Activated CD8-positive, alpha-beta memory T cell treated with anti-CD3 and anti-CD28 coated beads, Interleukin-2, amount 10 ng/mL, durations not matched to agents 7 days and 5 days (primary cell): ENCODE measurements at places on chromosomes 13 and 19.

GRCh38 chr13:91576590-91576989 lies 178.2 kb downstream of the GPC5 start:
- DNase-seq = no peak
- H3K27ac ChIP-seq = no peak overlapping the region
- H3K36me3 ChIP-seq = no peaks in the 10 kb centered on the region
- no peaks in the 10 kb centered on the region for H3K27me3 ChIP-seq
- no peaks in the 10 kb centered on the region for H3K4me1 ChIP-seq
- H3K4me3 ChIP-seq = no peak overlapping the region

- H3K4me3 ChIP-seq = peak overlapping the region; percentile 5
- DNase-seq = peak; percentile 80
- peaks cover 53% of the 10 kb centered on the region for H3K36me3 ChIP-seq
- peaks cover 34% of the 10 kb centered on the region for H3K4me1 ChIP-seq
- peak overlapping the region; percentile 61 for H3K27ac ChIP-seq
- H3K27me3 ChIP-seq = no peaks in the 10 kb centered on the region
These were observed 36.2 kb upstream of the GARRE1 start for GRCh38 chr19:34217952-34218817.

DNA sequence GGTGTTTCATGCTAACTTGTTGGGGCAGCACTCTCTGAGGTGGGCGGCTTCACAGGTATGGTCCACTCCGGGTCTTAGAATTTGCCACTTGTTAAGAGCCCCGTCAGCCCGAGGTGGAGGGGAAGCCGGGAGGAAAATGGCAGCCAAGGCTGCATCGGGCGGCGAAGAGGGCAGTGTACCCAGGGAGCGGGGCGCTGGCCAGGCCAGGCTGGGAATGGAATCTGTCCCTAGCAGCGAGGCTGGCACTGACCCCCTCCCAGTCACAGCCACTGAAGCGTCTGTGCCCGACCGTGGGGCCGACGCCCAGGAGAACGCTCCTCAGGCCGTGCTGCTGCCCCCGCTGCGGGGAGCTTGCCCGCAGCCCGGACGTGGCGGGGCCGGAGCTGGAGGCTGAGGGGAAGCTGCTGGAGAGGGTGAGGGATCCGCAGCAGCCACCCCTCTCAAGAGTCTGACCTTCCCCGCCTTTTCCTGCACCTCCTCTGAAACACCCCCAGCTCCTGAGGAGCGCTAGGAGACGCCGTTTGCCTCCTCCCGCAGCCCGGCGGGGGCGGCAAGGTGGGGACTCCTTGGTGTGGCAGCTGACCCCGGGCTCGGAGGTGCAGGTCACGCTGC lies 313.8 kb upstream of the SPRY2 start:
- no peaks in the 10 kb centered on the region for H3K27me3 ChIP-seq
- H3K27ac ChIP-seq = no peak overlapping the region
- DNase-seq = no peak
- H3K4me1 ChIP-seq = no peaks in the 10 kb centered on the region
- no peaks in the 10 kb centered on the region for H3K36me3 ChIP-seq
- H3K4me3 ChIP-seq = no peak overlapping the region

DNA sequence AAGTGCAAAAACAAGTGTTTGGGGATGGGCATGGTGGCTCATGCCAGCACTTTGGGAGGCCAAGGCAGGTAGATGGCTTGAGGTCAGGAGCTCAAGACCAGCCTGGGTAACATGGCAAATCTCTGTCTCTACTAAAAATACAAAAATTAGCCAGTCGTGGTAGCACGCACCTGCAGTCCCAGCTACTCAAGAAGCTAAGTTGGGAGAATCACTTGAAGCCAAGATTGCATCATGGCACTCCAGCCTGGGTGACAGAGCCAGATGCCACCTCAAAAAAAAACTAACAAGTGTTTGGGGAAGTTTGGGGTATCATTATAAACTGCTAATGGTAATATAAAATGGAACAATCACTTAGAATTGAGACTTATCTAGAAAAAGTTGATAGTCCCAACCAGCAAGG lies 24.6 kb downstream of the XPO4 start:
- H3K27ac ChIP-seq = no peak overlapping the region
- H3K4me1 ChIP-seq = peaks cover 16% of the 10 kb centered on the region
- peaks cover 22% of the 10 kb centered on the region for H3K36me3 ChIP-seq
- DNase-seq = no peak
- H3K27me3 ChIP-seq = no peaks in the 10 kb centered on the region
- H3K4me3 ChIP-seq = no peak overlapping the region

GRCh38 chr19:3660493-3661219 lies 34.1 kb upstream of the CACTIN start:
- no peak for DNase-seq
- no peaks in the 10 kb centered on the region for H3K27me3 ChIP-seq
- H3K4me1 ChIP-seq = no peaks in the 10 kb centered on the region
- H3K27ac ChIP-seq = no peak overlapping the region
- H3K36me3 ChIP-seq = peaks cover 5% of the 10 kb centered on the region

DNA sequence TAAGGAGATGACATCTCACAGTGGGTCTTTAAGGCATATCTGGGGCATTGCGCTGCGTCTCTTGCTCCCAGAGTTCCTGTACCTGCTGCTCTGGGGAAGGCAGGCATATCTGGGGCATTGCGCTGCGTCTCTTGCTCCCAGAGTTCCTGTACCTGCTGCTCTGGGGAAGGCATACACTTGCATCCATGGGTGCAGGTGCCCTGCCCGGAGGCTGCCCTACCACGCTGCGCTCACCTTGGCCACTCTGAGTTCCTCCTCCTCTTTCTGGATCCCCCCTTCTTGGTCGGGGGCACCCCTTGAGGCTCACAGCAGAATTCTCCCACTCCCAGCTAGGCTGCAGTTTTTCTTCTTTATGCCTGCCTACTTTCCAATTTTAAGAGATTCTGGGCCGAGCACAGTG lies 60.9 kb upstream of the TMTC4 start:
- no peaks in the 10 kb centered on the region for H3K36me3 ChIP-seq
- H3K4me3 ChIP-seq = no peak overlapping the region

- peaks cover 9% of the 10 kb centered on the region for H3K4me1 ChIP-seq
- no peak overlapping the region for H3K4me3 ChIP-seq
- DNase-seq = no peak
- H3K36me3 ChIP-seq = no peaks in the 10 kb centered on the region
- H3K27ac ChIP-seq = no peak overlapping the region
These were observed 24.6 kb downstream of the TPT1 start for GRCh38 chr13:45316338-45316737.

- H3K36me3 ChIP-seq = no peaks in the 10 kb centered on the region
- DNase-seq = no peak
- peaks cover 26% of the 10 kb centered on the region for H3K27me3 ChIP-seq
- no peak overlapping the region for H3K27ac ChIP-seq
These were observed 5.3 kb upstream of the MAB21L1 start for GRCh38 chr13:35481777-35482176.

DNA sequence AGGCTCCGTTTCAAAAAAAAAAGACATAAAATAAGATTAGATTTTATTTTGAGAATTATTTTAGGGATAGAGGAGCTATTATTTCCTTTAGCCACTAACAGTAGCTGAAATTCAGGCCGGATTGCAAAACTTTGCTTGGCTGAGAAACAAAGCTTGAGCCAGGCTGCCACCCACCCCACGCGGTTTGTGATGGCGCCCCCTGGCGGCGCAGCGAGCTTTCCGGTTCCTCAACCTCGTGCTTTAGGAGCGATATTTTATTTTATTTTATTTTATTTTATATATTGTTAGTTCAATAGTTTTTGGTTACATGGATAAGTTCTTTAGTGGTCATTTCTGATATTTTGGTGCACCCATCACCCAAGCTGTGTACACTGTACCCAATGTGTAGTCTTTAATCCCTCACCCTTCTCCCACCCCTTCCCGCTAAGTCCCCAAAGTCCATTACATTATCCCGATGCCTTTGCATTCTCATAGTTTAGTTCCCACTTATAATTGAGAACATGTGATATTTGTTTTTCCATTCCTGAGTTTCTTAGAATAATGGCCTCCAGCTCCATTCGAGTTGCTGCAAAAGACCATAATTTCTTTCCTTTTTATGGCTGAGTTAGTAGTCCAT lies 19.8 kb upstream of the CEACAM4 start:
- H3K4me1 ChIP-seq = no peaks in the 10 kb centered on the region
- peaks cover 38% of the 10 kb centered on the region for H3K27me3 ChIP-seq
- H3K4me3 ChIP-seq = no peak overlapping the region
- no peaks in the 10 kb centered on the region for H3K36me3 ChIP-seq
- H3K27ac ChIP-seq = no peak overlapping the region

DNA sequence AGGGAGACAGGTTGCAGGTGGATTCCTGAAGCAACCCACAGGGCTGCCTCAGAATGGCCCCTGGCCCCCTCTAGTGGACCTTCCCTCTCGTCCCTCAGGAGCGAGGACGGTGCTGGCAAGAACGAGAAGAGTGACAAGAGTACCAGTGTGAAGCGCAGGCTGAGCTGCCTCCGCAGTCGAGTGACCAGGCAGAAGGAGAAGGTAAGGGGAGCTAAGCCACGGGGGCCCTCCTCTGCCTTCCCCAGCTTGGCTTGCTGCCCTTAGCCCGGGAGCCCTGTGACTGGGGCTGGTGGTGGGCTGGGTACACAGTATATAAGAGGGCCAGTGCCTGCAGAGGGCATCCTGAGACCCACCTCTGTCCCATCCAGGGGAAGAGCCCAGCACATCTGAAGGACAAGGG lies 34.0 kb downstream of the ARHGEF18 start:
- no peak for DNase-seq
- H3K27me3 ChIP-seq = no peaks in the 10 kb centered on the region
- no peak overlapping the region for H3K27ac ChIP-seq
- peaks cover 7% of the 10 kb centered on the region for H3K36me3 ChIP-seq

GRCh38 chr19:4976401-4977298 lies 7.7 kb downstream of the KDM4B start:
- no peak overlapping the region for H3K27ac ChIP-seq
- H3K36me3 ChIP-seq = no peaks in the 10 kb centered on the region
- H3K4me3 ChIP-seq = no peak overlapping the region
- DNase-seq = no peak
- H3K4me1 ChIP-seq = peaks cover 15% of the 10 kb centered on the region
- H3K27me3 ChIP-seq = no peaks in the 10 kb centered on the region

DNA sequence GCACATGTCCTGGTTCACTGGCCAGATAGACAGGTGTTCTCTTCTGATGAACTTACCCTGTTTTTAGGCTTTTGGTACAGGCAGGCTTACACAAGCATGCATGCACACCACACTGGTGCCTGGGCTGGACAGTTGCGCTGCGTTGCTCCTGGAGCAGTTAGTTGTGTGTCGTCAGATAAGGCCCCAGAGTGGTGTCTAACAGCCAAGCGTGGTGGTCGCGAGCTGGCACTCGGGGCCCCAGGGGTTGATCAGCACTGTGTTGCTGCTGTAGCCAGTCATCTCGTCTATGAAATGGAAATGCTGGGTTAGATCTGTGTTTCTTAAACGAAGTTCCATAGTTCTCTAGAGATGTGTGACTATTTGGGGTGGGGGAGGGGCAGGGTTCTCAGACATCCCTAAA lies 24.6 kb upstream of the TEX29 start:
- H3K4me1 ChIP-seq = peaks cover 24% of the 10 kb centered on the region
- no peak for DNase-seq
- H3K27ac ChIP-seq = no peak overlapping the region
- peaks cover 31% of the 10 kb centered on the region for H3K36me3 ChIP-seq
- no peaks in the 10 kb centered on the region for H3K27me3 ChIP-seq

DNA sequence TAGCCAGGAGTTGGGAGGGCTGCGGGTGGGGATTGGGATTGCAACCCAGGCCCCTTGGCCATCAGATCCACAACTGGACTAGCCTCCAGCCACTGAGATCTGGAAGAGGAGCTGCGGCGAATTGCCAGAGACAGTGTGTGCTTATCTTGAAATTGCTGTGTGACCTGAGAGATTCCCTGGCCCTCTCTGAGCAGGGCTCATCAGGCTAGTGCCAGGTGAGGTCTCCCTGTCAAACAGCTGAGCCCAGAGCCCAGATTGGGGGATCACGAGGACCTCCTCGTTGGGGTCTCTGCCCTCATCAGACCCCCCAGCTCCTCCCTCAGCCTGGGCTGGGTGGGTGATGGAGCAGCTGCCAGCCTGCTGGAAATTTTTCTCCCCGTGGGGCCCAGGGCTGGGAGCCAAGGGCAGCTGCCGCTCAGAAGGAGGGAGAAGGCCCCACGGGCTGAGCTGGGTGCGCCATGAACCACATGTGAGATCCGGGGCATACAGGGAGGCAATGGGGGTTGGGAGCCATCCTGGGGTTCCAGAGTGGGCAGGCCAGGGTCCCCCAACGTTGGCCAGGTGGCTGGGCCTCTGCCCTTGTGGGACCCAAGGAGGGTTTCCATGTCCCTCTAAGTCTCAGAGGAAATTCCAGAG lies 7.2 kb downstream of the FUT5 start:
- H3K36me3 ChIP-seq = no peaks in the 10 kb centered on the region
- no peaks in the 10 kb centered on the region for H3K27me3 ChIP-seq
- H3K27ac ChIP-seq = no peak overlapping the region

GRCh38 chr13:112435973-112436372 lies 59.8 kb downstream of the SPACA7 start:
- no peaks in the 10 kb centered on the region for H3K4me1 ChIP-seq
- H3K27ac ChIP-seq = no peak overlapping the region
- no peak overlapping the region for H3K4me3 ChIP-seq
- no peaks in the 10 kb centered on the region for H3K36me3 ChIP-seq
- no peaks in the 10 kb centered on the region for H3K27me3 ChIP-seq
- DNase-seq = no peak

- DNase-seq = no peak
- H3K4me3 ChIP-seq = no peak overlapping the region
- no peaks in the 10 kb centered on the region for H3K36me3 ChIP-seq
- no peak overlapping the region for H3K27ac ChIP-seq
These were observed 93.9 kb upstream of the TDRD3 start for GRCh38 chr13:60303166-60303565.

GRCh38 chr13:31200637-31200971 lies 829 bp downstream of the B3GLCT start:
- peaks cover 6% of the 10 kb centered on the region for H3K27me3 ChIP-seq
- DNase-seq = peak; percentile 51
- peaks cover 27% of the 10 kb centered on the region for H3K4me1 ChIP-seq
- peak overlapping the region; percentile 62 for H3K4me3 ChIP-seq
- H3K27ac ChIP-seq = peak overlapping the region; percentile 68

DNA sequence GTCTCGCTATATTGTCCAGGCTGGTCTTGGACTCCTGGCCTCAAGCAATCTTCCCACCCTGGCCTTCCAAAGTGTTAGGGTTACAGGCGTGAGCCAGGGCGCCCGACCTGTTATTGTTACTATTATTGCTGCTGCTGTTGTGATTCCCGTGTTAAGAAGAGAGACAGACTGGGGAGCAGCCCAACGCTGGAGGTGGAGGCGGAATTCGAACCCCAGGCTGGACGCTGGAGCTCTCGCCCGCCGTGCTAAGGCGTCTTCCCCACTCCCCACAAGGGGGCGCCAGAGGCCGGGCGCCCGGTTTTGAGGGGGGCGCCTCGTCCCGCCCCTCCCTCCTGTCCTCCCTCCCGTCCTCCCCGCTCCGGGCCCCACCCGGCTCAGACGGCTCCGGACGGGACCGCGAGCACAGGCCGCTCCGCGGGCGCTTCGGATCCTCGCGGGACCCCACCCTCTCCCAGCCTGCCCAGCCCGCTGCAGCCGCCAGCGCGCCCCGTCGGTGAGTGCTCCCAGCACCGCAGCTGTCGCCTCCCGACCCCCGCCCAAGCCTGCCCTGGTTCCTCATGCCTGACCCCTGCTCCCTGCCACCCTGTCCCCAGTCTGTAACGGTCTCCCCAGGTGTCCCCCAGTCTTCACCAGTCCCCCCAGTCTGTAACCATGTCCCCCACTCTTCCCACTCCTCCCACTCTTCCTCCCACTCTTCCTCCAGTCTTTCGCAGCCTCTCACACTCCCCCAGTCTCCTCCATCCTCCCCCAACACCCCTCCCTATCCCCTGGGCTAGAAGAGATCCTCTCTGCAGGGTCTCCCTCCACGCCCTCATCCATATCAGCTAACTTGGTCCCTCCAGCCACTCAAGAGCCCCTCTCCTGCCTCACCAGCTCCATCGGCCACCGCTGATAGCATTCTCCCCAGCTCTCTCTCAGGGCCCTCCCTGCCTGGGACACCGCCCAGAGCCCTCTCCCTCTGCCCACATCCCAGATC lies at the start of gene EHD2:
Gene EHD2, plus strand, starts transcription at position 377 of the 976 bp plus-strand sequence. CDS start 3,191 bp downstream, outside the sequence.
- H3K4me1 ChIP-seq = peaks cover 2% of the 10 kb centered on the region
- no peaks in the 10 kb centered on the region for H3K36me3 ChIP-seq
- H3K27me3 ChIP-seq = peaks cover 27% of the 10 kb centered on the region
- no peak within 1 kb of the TSS for H3K4me3 ChIP-seq
